ENCODE measurements at places on chromosomes 12 and 14. TPM values are rescaled to one million over a fixed set of nuclear protein-coding genes. Genes with fewer than 3 reads are reported as not detected.

Gene DAO
- not detected for total RNA-seq

Gene NUAK1
- total RNA-seq, result 15.6 TPM

Gene CBLN3
- 1.3 TPM for total RNA-seq

Gene GLS2
- 2.9 TPM for total RNA-seq

Gene TFCP2
- 9.2 TPM for total RNA-seq

Gene BATF
- total RNA-seq, result 0.94 TPM

Gene ACOT4
- 5.6 TPM for total RNA-seq

Gene BMP4
- 9.3 TPM for total RNA-seq

Gene HOXC11
- 0.51 TPM for total RNA-seq

Gene RFX4
- not detected for total RNA-seq

Gene COX8C
- not detected for total RNA-seq

Gene KLRD1
- not detected for total RNA-seq

Gene SLC39A9
- 57.5 TPM for total RNA-seq

Gene RBM23
- total RNA-seq, result 76.4 TPM

Gene ZNF140
- 9.5 TPM for total RNA-seq
